ENCODE measurements at places on chromosomes 6 and 20.

- no peak for DNase-seq
These were observed 12.4 kb upstream of the KIF25 start for GRCh38 chr6:167984876-167985604.

DNA sequence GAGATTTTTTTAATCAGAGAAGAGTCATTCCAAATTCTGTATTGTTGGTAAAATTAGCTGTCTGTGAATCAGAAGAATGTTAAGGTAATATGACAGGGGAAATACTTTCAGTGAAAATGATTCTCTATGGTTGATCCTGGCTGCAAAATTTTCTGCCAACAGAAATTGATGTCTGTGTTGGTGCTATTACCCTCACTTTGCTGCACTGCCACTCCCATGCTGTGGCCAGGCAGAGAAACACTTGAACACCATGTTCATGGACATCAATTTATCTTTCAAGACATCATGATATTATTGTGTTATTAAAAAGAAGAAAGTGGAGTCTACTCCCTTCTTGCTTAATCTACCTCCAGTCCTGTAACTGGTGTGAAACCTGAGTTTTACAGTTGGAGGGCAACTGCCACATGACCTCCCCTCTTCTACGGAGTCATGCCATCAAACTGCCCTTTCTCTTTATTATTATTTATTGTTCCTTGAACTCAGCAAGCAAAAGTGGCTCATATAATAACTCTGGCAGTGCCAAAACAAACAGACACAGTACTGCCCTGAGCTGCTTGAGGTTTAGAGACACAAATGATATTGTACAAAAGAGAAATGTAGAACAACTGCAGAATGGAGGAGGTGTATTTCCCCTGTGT is 288.0 kb upstream of the JAG1 start:
- peak; percentile 24 for DNase-seq

GRCh38 chr6:158769234-158769770 is 49.9 kb downstream of the EZR start:
- no peak for DNase-seq

DNA sequence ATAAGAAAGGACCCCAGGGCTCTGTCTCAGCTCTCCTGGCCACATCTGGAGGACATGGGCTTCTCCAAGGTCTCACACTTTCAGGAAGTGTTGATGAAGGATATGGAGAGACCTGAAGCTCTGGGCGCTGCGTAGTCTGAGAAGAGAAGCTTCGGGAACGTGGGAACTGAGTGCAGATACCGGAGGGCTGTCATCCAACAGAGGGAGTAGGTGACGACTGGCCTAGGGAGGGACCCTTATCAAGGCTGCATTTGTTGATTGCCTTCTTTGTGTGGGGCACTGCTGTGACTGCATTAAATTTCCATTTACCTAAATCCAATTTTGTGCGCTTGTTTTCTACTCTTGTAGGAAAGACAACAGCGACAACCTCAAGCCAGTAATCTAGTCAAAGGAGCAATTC is 63.4 kb downstream of the PLG start:
- no peak for DNase-seq

- no peak for DNase-seq
These were observed 23.0 kb downstream of the PACRG start for GRCh38 chr6:162750776-162751175.

- no peak for DNase-seq
These were observed 82.5 kb upstream of the PTPN1 start for GRCh38 chr20:50427719-50428083.

GRCh38 chr6:90982051-90982450 is 395.2 kb upstream of the MAP3K7 start:
- DNase-seq: no peak

DNA sequence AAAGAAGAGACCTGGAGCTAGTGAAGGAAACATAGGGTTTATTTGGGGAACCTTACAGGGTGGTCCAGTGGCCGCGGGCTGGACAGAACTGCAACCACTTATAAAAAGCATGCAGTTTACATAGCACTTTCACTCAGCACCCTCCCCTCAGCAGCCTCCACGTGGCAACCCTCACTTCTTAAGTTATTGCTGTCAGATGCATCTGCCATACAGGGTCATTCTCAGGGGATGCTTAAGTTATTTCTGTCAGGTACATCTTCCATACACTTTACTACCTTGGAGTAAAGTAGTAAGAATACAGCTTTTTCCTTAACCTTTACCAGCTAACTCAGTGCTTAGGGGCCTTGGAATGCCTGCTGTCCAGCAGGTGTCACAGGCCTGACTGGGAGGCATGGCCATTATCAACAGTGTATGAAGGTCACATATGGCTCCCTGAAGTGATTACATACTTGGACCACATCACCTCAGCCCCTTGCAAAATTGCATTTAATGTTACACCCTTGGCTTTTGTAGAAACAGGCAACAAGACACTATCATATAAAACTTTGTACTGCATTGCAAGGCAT is 2.0 kb upstream of the NOL7 start:
- no peak for DNase-seq

- no peak for DNase-seq
These were observed 56.5 kb downstream of the ERMARD start for GRCh38 chr6:169807699-169808607.

GRCh38 chr6:139296927-139297326 is 5.1 kb upstream of the TXLNB start:
- DNase-seq: no peak

DNA sequence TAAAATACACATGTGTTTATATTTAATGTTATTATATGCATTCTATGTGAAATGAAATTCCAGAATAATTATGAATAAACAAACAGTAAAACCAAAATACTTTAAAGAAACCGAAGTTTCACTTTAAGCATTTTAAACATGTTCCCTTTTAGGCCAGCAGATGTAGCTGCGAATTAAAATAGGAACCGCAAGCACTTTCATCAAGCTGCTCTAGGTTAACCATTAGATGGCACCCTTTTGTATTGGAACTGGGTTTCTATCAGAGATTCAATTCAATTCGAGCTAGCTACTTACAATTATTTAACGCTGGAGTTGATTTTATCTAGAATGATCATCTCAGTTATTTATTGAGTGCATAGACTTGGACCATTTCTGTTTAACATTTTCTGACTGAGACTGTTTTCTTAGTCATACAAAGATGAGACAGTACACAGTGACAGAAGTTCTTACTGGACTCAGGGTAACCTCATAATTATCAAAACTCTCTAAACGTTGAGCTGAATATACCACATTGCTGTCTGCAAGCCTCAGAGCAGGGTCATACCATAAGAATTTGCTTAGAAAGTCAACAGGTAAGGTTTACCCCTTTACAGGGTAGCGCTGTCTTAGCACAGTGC is 8.5 kb downstream of the TMEM242 start:
- DNase-seq: no peak

DNA sequence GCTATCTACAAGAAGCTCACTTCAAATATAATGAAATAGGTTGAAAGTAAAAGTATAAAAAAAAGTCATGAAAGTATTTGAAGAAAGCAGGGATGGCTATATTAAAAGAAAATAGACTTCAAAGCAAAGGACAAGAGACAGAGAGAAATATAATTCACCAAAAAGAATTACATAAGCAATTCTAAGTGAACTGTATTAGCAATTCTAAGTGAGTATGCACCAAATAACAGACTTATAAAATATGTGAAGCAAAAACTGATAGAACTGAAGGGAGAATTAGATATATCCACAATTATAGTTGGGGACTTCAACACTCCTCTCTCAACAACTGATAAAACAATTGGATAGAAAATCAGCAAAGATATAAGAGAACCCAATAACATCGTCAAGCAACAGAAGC is 38.8 kb upstream of the ID4 start:
- DNase-seq: no peak

- DNase-seq: peak; percentile 34
These were observed 29.9 kb upstream of the MTRF1L start for GRCh38 chr6:153032255-153032882.

DNA sequence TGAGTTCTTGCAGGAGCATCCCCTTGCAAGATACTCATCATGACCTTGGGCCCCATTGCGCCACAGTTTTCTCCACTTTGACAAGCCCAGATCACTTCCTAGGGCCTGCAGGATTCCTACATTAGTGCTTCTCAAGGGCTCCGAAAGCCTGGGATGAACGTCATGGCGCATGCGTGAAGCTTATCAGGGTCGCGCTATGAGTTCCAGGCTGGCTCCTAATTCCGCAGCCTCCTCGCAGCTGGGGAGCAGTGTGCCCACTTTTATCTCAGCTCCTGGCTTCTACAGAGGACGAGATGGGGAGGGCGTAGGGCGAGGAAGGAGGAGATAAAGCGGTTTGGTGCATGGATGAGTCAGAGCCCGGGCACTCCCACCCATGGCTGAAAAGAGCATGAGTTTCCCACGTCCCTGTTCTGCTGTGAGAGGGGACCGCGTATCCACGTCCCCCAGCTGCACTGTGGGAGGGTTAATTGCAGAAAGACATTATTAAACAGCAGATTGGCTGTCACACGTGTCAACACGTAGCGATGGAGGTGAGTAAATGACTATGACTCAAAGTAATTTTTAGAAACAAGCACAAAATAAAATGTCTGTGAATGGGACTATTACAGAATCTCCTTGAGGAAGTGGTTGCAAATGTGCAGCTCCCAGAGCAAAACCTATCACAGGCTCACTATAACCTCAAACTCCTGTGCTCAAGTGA is 72.9 kb upstream of the DSP start:
- no peak for DNase-seq

DNA sequence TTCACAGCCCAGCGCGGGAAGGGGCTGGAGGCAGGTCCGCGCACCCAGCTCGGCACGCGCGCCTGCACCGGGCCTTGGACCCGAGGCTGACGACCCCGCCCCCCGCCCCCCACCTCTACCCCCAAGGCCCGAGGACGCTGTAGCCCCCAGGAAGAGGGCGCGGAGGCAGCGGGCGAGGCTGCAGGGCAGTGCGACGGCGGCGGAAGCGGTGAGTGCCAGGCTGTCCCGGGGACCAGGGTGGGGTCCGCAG is 1.2 kb downstream of the LIME1 start:
- DNase-seq: no peak

DNA sequence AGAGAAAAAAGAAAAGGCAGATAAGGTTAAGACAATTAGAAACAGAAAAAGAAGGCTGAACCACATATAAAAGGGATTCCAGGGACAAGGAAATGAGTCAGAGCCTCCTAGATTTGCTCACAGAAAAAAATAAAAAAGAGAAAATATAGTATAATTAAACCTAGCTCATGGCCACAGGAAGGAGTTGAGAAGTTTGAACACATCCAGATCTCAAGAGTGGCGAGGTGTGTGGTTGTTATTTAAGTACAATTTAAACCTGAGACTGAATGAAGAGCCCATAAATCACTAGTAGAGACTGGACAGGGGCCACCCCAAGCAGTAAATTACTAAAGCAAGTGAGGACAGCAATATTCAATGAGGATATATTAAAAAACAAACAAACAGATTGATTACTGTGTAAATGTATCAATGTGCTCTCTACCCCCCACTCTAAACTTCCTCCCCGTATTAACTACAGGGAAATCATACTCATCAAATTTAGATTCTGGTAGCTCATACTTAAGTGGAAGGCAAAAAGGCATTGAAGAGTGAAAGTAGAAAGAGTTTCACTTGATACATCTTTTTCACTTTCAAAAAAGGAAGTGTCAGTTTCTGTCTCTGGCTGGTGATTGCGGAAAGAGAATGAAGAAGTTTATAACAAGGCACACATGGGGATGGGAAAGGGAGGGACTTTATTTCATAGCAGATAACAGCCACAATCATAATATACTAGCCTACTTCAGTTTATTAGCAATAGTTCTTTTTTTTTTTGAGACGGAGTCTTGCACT is 49.3 kb upstream of the SCAF8 start:
- no peak for DNase-seq

GRCh38 chr6:139099984-139100383 is 34.9 kb upstream of the HECA start:
- DNase-seq: no peak

DNA sequence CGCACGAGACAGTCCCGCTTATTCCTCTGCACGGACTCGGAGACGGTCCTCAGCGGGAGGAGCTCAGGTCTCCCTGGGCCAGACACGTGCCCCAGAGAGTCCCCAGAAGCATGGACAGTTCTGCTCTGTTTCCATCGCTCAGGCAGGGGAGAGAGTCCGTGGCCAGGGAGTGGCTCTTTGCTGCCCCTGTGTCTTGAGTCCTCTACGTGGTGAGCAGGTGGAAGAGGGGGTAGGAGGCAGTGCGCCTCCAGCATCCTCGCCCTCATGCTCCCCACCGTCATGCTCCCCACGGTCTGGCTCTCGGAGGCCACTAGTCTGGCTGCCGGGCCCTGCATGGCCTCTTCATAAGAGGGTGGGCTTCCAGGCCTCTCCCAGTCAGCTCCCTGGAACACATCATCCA is 8.9 kb downstream of the TAGAP start:
- DNase-seq: no peak

DNA sequence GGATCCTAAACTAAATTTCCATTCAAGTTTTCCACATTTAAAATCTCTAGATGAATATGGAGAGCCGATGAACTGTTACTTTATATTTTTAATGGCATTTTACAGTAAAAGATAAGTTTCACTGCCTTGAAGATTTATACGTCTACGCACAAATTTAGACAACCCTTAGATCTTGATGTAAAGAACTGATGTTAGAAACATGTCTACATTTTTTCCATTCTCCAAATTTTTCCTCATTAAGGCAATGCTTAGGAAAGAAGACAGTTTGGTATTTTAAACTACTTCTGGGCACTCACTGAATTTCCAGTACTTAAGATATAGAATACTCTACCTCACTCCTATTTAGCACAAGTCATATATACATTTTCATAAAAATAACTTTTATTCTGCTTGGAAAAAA is 45.4 kb downstream of the ME1 start:
- DNase-seq: no peak

- no peak for DNase-seq
These were observed 870 bp upstream of the MDFI start for GRCh38 chr6:41637194-41638001.

DNA sequence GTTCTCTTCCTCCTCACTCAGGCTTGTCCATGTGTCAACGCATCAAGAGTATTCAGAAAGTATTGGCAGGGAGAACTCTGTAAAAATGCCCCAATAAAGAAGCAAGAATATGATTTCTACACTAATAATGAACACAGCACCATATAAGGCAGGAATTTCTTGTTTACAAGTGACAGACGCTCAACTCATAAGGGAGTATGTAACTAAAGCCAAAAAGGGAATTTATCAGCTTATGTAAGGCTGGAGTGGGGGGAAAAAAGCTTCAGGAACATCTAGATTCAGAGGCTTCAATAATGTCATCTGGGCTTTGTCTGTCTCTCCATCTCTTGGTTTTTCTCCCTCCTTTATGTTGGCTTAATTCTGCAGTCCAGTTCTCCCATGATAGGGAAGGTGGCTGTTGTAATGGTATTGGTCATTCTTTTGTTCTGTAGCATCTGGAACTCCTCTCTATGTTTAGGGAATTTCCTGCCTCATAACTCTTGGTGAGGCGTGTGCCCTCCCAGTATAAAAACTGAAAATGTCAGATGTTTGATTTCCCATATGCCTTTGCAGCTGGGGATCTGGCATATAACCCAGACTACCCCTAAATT is 125.1 kb upstream of the COL21A1 start:
- no peak for DNase-seq

- DNase-seq: no peak
These were observed 158.7 kb downstream of the RNGTT start for GRCh38 chr6:88804701-88805100.
